ENCODE measurements at places on chromosomes 3 and 15.

- peaks cover 47% of the 10 kb centered on the region for H3K4me1 ChIP-seq
- H3K27me3 ChIP-seq: no peaks in the 10 kb centered on the region
- H3K36me3 ChIP-seq: peaks cover 9% of the 10 kb centered on the region
- no peak overlapping the region for H3K4me3 ChIP-seq
- no peak overlapping the region for H3K27ac ChIP-seq
- DNase-seq: no peak
Measured at GRCh38 chr3:50495609-50496423, 7.6 kb downstream of the CACNA2D2 start.

DNA sequence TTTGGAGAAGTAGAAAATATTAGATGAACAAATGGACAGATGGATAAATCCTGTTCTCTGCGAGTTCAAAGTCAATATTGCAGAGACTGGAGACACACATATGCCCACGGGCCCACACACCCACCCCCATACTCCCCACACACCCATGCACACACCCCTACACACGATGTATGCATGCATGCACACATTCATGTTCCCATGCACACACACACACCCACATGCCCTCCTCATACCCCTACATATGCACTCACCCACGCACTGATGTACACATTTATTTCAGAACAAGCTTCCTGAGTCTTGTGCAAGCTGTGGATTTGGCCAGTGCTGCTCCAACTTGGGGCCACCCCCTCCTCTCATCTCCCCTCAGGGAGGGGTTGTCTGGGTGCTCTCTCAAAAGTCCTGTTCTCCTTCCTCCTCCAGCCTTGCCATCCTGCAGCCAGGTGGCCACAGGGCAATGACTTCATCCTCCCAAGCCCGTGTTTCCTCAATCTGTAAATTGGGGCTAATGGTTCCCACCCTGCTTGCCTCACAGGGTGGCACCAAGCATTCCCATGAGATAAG, 16.4 kb downstream of the MAPKAPK3 start:
- no peak overlapping the region for H3K4me3 ChIP-seq
- peaks cover 17% of the 10 kb centered on the region for H3K4me1 ChIP-seq
- peaks cover 2% of the 10 kb centered on the region for H3K36me3 ChIP-seq
- H3K27ac ChIP-seq: no peak overlapping the region

DNA sequence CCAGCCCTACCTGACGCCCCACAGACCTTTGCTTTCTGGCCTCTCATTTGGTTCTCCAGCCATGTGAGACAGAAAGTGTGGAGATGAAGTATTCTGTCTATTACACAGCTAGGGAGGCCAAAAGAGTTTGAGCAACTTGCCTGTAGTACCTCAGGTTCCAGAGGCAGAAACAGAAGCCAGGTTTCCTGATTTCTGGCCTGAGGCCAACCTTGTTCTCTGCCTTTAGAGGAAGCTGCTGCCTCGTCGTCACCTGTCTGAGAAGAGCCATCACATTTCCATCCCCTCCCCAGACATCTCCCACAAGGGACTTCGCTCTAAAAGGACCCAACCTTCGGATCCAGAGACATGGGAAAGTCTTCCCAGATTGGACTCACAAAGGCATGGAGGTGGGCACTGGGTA, 3.8 kb downstream of the IL17RE start:
- H3K4me3 ChIP-seq: no peak overlapping the region
- H3K27me3 ChIP-seq: no peaks in the 10 kb centered on the region
- no peak for DNase-seq
- peaks cover 7% of the 10 kb centered on the region for H3K4me1 ChIP-seq

- H3K36me3 ChIP-seq: no peaks in the 10 kb centered on the region
- no peak overlapping the region for H3K27ac ChIP-seq
- H3K4me3 ChIP-seq: no peak overlapping the region
Measured at GRCh38 chr3:80668600-80669294, 900.9 kb upstream of the ROBO1 start.

DNA sequence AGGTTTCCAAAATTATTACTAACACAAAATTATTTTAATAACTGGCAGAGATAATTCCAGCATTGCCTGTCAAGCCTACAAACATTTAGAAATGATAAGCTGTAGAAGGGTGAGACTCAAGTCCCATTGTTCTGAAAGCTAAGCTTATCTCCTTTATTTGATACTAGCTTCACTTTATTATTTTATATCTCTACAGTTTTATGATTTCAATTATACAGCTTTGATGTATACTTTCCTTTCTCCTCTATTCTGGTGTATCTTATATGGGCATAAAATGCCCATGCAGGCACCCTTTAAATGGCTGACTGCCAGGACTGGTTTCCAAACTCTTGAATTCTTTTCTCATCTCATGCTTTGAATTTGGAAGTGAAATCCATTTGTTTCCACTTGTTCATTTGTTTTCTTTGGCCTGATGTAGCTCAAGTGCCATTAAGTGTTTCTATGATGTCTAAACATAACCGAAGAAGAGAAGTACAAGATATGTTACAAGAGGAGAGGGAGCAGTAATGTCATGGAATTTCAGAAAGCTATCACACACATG, 372.1 kb upstream of the ARHGEF26 start:
- no peaks in the 10 kb centered on the region for H3K4me1 ChIP-seq
- no peaks in the 10 kb centered on the region for H3K36me3 ChIP-seq
- H3K27me3 ChIP-seq: no peaks in the 10 kb centered on the region

- no peak overlapping the region for H3K27ac ChIP-seq
- no peaks in the 10 kb centered on the region for H3K27me3 ChIP-seq
- no peak for DNase-seq
- no peaks in the 10 kb centered on the region for H3K36me3 ChIP-seq
- no peak overlapping the region for H3K4me3 ChIP-seq
Measured at GRCh38 chr3:154884952-154885351, 195.2 kb upstream of the MME start.

DNA sequence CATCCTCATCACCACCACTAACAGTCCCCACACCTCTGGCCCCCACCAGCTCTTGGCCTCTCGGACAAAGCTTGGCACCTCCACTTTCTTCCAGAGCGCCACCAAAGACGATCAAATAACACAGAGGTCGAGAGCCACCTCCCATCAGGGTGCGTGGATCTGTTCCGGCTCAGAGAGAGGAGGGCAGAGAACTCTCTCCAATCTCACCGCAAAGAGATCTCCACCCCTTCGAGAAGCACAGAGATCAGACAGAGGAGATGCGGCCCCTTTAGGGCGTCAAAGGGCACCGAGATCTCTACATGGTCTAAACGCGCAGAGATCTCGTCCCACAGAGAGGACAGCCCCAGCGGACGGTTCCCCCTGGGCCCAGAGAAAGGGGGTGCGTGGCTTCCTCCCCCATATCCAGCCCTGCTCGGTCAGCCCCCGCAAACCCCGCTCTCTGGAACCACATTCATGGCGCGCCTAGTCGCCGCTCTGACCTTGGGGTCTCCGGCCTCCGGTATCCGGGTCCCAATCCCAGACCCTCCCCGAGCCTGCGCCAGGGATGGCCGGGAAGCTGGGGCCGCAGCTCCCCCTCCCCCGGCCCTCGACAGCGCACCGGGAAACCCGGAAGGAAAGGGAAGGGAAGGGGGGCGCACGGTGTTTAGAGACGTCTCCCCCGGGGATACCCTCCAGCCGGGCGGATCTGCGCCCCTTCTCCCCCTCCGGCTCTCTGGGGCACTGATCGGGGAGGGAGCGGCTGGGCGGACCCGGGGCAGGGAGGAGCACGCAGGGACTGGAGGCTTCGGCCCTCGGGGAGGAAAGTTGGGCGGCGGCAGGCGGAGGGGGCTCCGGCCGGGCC, 608 bp downstream of the SCN5A start:
- no peaks in the 10 kb centered on the region for H3K36me3 ChIP-seq
- DNase-seq: no peak
- H3K27ac ChIP-seq: no peak overlapping the region
- H3K4me1 ChIP-seq: peaks cover 21% of the 10 kb centered on the region
- H3K27me3 ChIP-seq: peaks cover 41% of the 10 kb centered on the region

GRCh38 chr3:131568460-131568859, 65.7 kb upstream of the MRPL3 start:
- no peak overlapping the region for H3K27ac ChIP-seq
- H3K4me3 ChIP-seq: no peak overlapping the region
- no peak for DNase-seq
- H3K4me1 ChIP-seq: no peaks in the 10 kb centered on the region
- H3K27me3 ChIP-seq: no peaks in the 10 kb centered on the region
- H3K36me3 ChIP-seq: no peaks in the 10 kb centered on the region

DNA sequence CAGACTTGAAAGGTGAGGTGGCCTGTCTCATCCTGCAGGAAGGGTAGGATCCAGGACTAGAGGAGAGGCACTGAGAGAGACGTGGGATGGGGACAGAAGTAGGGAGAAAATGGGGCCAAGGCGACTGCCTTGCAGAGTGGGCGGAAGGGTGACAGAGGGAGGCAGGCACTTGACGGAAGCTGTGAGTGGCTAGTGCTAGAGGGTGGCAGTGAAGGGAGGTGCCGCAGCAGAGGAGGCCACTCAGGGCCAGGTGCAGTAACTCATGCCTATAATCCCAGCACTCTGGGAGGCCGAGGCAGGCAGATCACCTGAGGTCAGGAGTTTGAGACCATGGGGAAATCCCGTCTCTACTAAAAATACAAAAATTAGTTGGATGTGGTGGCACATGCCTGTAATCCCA, 7.3 kb downstream of the CCDC33 start:
- DNase-seq: no peak
- no peak overlapping the region for H3K27ac ChIP-seq
- H3K4me1 ChIP-seq: peaks cover 54% of the 10 kb centered on the region
- H3K27me3 ChIP-seq: no peaks in the 10 kb centered on the region

DNA sequence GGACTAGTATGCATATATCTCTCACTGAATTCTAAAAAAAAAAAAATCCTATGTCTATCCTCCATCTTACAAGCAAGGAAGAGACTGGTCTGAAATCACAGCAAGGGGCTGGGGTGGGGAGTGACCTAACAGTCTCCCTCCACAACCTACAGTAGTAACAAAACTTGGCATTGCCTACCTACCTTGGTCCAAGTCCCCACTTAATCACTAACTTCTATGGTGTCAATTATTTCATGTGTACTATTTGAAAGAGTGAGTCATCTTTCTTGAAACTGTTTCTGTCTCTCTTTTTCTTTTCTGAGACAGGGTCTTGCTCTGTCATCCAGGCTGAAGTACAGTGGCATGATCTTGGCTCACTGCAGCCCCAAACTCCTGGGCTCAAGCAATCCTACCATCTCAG, 36.8 kb downstream of the CHAC1 start:
- H3K27me3 ChIP-seq: no peaks in the 10 kb centered on the region
- no peak for DNase-seq
- H3K4me3 ChIP-seq: no peak overlapping the region
- no peaks in the 10 kb centered on the region for H3K4me1 ChIP-seq

DNA sequence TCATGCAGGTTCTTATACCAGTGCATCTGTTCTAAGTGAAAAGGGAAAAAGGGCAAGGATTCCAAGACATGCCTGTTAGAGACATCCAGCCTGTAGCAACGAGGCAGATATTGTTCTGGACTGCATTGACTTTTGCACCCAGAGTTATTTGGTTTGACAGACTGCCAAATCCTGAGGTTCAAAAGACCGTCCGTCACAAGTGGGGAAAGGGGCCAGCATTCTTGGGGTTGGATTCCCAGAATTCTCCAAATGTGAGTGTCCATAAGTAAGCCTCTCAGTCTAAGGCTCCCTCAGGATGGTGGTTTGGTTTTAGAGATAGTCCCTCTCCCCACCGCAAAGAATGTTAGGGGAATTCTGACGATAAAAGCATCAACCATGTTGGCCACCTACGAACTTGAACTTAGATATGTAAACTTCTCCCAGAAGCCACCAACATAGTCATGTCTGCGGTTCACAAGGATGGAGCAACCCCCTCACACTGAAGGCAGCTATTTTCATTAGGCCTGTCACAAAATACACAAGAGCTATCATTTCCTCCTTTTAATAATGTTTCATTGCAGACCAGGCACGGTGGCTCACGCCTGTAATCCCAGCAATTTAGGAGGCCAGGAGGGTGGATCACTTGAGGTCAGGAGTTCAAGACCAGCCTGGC, 13.6 kb upstream of the LACTB start:
- H3K4me1 ChIP-seq: no peaks in the 10 kb centered on the region
- H3K36me3 ChIP-seq: no peaks in the 10 kb centered on the region
- no peak overlapping the region for H3K4me3 ChIP-seq
- DNase-seq: no peak

All from spinal cord (tissue), 10 donors.